ENCODE measurements at places on chromosomes 16 and 17.

GRCh38 chr17:59558039-59558438 lies 7.4 kb upstream of the DHX40 start:
- no peak for DNase-seq

- DNase-seq, result no peak
These were observed 763 bp downstream of the ZKSCAN2 start for GRCh38 chr16:25256695-25257469.

DNA sequence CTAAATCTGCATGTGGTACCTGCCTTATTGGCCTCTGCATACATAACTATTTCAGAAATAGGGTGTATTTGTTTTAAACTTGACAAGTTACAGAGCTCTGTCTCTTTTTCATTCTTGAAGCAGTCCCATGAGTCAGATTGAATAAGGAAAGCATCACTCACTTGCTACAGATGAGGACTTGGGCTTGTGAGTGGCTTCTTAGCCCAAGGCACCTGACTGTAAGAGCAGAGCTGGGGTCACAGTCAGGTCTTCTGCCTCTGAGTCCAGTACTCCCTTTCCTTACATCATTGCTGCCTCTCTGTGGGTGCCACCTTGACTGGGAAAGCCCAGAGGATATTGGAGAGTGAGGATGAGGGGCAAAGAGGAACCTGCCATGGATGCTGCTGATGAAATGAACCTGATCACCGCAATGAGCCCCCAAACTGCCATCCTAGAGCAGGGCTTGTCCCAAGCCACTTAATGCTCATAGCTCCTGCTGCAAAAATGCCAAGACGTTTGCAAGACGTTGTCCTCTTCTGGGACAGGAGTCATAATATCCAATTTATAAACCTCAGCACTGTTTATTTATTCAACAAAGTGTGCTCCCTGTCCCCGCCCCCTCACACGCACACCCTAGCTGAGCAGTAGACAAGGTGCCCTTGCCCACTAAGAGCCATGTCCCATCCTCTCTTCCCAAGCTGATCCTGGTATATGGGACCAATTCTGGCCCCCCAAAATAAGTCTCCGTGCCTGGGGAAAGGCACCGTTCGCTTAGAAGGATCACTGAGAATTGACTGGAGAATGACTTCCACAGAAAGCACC lies 74.1 kb downstream of the CCDC182 start:
- no peak for DNase-seq

DNA sequence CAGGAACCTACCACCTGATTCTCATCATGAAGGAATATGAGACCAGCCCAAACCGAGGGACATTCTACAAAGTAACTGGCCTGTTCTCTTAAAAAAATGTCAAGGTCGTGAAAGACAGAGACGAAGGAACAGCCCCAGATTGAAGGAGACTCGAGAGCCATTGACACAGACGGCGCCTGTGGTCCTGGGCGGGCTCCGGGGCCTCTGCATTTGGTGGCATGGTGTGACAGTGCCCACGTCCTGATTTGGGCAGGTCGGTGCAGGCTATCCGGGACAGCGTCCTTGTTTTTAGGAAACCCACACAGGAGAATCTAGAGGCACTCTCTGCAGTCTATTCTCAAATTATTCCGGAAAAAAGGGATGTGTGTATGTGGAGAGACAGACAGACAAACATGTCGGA lies 64.1 kb downstream of the ADCY9 start:
- DNase-seq, result no peak

DNA sequence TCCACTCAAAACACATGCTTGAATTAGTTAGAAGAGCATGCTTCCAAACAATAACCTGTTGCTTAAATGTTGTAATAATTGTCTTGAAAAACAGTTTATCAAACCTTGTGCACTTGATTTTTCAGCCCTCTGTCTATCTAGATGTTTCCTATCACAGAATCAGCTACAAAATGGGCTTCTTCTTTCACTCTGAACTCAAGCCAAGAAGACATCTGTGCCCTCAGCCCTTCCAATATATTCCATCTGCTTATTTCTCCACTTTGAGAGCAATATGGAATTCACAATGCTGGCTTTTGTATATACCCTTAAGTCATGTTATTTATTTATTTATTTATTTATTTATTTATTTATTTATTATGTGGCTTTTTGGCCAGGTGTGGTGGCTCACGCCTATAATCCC lies 234.2 kb downstream of the TOX3 start:
- DNase-seq, result no peak

- no peak for DNase-seq
These were observed 12.2 kb downstream of the ENGASE start for GRCh38 chr17:79086609-79087427.

DNA sequence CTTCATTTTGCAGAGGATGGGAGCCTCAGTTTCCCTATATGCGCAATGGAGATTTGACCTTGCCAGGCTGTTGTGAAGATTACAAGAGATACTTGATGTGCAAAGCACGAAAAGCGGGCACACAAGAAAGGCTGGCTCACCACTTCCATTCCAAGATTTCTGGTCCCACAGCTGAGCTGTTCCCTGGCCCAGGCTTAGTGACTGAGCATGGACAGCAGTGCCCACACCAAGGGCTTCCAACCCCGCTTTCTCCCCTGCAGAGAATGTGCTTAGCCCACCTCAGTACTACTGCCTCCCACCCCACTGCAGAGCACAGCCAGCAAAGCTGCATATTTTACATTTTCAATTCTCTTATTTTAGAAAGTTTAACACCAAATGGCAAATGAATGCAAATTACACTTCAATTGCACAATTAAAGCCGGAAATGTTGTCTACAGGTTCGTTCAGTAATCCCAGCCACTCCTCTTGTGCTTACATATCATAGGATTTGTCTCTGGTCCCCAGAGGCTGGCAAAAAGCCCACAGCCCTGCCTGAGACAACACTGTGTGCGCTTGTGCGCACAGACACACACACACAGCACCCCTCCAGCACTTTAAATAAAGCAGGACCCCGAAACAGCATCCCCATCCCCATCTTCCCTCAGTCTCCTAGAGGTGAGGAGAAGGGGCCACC lies 51.8 kb downstream of the VAC14 start:
- DNase-seq, result no peak

DNA sequence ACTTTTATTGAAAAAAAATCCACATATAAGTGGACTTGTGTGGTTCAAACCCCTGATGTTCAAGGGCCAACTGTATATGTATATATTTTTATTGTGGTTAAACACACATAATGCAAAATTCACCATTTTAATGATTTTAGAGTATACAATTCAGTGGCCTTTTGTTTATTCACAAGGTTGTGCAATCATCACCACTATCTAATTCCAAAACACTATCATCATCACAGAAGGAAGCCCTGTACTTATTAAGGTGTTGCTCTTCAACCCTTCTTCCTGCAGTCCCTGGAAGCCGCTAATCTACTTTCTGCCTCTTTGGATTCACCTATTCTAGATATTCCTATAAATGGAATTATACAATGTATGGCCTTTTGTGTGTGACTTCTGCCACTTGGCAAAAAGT lies 23.0 kb downstream of the MAP2K6 start:
- DNase-seq, result no peak

- no peak for DNase-seq
These were observed 89.1 kb upstream of the GNAO1 start for GRCh38 chr16:56102183-56102686.

GRCh38 chr17:47846716-47847340 lies 4.1 kb downstream of the SP6 start:
- no peak for DNase-seq

DNA sequence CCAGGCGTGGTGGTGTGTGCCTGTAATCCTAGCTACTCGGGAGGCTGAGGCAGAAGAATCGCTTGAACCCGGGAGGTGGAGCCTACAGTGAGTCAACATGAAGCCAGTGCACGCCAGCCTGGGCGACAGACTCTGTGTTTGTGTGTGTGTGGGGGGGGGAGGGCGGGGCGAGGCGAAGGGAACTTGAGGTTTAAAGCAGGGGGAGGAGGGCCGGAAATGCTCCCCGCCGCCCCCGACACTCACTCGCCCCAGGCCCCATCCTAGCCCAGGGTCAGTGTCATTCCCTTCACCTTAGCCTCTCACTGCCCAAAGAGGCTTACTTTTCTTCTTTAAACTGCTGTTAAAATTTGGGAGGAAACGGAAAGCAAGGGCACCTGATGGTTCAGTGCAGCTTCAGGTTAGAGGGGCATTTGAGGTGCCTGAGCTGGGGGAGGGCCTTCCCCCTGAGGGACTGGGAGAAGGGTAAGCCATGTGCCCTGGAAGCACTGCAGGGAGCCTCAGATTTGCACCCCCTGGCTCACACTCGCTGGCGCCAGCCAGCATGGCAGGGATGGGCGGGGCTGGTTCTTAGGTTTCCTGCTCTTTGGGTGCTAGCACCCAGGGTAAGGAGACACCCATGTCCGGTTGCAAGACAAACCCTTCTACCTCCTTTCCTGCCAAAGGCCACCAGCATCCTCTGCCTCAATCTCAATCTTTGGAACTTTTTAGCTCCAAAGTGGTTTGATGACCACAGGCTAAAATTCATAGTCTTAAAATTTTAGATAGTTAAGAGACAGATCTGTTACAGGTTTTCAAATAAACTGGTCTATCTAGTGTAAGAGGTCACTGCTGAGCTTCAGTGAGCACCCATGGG lies 2.2 kb upstream of the LIMD2 start:
- DNase-seq, result peak; percentile 64

DNA sequence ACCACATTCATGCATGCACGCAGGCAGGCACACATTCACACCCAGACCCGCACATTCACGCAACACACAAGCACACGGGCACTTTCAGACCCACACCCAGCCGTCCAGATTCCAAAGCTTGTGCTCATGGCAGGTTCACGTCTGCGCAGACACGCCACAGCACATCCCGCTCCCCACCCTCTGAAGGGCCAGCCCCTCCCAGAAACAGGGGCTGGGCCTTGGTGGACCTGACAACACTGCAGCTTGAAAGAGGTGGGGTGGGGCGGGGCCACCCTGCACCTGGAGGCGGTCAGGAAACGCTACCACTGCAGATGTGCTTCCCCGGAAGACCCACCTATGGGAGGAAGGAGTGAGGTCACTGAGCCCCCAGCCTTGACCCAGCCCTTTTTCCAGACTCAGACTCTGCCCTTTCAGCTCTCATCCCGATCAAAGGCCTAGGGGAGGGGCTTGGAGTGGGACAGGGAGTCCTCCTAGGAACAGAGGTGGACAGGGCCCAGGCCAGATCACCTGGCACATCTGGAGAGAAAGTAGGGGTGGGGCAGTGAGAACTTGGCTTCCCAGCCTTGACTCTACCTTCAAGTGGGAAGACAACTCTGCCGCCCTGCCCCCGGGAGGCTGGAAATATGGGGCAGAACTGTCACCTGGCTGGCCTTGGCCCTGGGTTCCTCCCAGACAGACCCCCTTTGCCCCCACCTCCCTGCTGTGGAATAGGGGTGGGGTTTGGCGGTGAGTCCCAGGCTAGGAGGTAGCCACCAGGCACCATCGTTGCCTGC lies 11.0 kb downstream of the P3H4 start:
- DNase-seq, result no peak

- DNase-seq, result no peak
These were observed 29.2 kb downstream of the TMC5 start for GRCh38 chr16:19446886-19447285.

GRCh38 chr16:55035029-55035428 lies 104.4 kb downstream of the IRX5 start:
- no peak for DNase-seq

GRCh38 chr17:63337579-63337978 lies 108.5 kb downstream of the CYB561 start:
- DNase-seq, result no peak

- DNase-seq, result no peak
These were observed 62.6 kb downstream of the PLCG2 start for GRCh38 chr16:81841722-81842121.

DNA sequence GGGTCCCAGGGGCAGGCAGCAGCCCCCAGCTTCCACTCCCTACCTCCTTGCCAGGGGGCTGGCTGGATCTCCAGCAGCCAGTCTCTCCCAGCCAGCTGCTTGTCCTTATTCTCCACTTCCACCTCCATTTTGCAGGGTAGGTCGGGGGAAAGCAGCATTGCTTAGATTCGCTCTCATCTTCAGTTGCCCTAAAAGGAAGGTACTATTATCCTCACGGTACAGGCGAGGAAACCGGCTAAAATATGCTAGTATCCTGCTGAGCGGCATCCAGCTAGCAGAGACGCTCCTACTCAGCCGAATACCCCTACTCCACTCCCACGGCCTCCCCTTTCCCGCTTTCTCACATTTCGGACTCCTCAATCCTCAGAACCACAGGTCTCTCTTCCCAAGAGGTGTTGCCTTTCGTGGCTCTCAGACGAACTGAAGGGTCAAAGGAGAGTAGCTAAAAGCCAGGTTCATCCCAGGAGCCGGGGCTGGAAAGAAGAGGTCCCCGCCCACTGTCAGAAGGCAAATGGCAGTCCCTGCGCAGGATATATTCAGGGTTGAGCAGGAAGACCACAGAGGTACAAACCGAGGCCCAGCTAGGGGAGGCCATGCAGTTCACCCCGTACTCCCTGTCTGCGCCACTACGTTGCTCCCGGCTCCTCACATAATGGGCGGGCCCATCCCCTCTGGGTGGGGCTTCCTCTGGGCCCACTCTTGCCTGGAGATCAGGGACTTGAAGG lies 1.7 kb upstream of the RAB11FIP4 start:
- DNase-seq, result no peak

DNA sequence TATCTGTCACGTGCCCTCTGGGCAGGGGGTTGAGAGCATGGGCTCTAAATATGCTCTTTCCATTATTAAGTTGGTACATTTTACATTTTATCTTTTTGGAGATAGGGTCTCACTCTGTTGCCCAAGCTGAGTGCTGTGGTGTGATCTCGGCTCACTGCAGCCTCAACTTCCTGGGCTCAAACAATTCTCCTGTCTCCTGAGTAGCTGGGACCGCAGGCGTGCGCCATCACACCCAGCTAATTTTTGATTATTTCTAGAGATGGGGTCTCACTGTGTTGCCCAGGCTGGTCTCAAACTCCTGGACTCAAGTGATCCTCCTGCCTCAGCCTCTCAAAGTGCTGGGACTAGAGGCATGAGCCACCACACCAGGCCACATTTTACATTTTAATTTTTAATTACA lies 43.9 kb upstream of the KDM6B start:
- DNase-seq, result no peak

DNA sequence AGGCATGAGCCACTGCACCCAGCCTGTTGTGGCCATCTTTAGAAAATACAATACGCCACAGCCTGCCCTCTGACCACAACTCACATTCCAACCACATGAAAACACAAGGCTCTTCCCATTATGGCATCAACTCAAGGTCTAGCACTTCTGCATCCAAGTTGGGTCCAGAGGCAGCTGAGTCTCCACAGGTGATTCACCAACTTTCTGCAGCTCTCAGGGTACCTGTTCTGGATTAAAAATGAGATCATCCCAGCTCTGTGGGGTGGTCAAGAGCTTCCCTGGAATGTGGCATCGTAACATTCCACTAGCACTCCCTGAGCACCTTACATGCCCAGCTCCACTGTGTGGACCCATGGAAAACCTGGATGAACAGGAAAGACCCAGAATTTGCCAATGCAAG lies 9.9 kb upstream of the GUCY2D start:
- no peak for DNase-seq

DNA sequence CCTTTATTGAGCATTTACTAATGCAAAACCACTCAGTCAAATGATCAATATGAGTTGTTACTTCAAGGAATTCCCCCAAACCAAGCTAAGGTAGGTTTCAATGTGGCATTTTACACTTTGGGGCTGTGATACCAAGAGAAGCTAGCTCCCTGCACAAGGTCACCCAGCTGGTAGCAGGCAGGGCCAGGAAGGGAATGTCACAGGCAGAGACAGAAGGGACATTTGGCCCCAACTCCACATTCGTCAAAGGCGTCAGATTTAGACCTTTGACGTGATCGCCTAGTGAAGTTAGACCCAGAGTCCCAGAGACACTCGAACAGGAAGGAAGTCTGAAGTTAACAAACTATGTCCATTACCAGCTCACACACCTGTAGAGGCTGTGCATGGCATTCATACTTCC lies 5.5 kb upstream of the SMG1 start:
- no peak for DNase-seq

Data from activated CD4-positive, alpha-beta T cell treated with anti-CD3 and anti-CD28 coated beads for 24 hours (primary cell).